Activated naive CD8-positive, alpha-beta T cell treated with anti-CD3 and anti-CD28 coated beads, Interleukin-2, amount 10 ng/mL, durations not matched to agents 7 days and 5 days (primary cell): ENCODE measurements at places on chromosomes 13 and 19.
A peak's percentile ranks its signal among the peaks of the same experiment; 100 is the strongest.

DNA sequence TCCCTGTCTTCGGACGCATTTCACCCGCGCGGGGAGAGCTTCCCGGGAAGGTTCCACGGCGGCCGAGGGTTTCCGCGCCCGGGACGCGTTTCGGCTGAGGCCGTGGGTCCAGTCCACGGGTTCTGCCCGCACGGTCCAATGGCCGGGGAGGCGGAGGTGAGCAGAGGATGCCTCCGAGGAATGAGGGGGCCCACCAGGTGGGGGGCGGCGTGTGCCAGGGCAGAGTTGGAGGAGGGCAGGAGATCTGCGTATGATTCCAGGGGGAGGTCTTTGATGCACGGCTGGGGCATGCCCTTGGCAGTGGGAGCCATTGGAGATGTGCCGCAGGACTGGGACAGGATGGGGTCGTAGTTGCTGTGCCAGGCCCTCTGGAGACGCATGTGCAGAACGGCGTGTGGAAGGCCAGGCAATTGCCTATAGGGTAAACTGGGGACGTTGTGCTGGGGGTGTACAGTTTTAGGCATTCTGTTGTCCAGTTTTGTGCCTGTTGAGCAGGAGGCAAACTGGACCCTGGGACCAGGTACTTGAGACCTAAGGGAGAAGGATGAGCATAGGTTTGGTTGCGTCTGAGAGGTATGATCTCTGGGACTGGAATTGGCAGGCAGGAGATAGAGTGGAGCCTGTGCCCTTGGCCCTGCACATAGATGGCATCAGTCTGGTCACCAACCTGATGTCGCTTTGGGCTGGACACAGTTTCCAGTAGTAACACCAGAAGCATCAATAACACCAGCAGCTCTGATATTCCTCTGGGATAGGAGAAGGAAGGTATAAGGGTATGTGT is 751 bp downstream of the ZNF584 start:
- peak; percentile 53 for DNase-seq

- DNase-seq: no peak
Measured at GRCh38 chr13:47718556-47718955, 282.5 kb downstream of the SUCLA2 start.

GRCh38 chr13:27281420-27281819 is 10.8 kb downstream of the RASL11A start:
- no peak for DNase-seq

DNA sequence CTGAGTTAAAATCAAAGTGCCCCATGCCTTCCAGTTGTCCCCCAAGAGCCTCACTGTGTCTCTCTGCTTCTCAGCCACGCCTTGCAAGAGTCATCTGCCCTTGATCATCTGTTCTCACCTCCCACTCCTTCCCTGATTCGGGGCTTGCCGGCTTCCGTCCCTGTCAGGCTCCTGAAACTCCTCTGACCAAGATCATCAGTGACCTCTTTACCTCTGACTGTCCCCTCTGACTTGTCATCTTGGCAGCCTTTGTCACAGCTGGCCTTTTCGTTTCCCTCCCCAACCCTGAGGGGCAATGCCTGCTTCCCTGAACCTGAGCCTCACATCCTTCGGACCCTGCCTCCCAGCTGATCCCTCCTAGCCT is 66.3 kb downstream of the MAP4K1 start:
- DNase-seq: no peak

- no peak for DNase-seq
Measured at GRCh38 chr13:51832471-51833152, 12.4 kb downstream of the TMEM272 start.

DNA sequence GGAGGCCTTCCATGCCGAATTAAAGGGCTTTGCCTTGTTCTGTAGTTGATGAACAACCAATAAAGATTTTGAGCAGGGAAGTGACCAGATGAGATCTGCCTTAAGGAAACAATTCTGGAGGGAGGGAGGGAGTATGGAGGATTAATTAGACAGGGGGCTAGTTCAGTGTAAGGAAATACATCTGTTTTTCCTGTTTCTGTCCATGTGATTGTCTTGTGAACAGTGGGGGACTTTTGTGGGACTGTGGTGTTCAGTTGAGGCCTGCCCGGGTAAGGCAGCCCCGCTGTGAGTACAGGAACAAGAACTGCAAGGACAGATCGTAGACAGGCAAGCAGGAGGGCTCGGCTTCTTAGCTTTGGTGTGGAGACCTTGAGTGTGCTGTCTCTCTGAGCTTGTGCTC is 59.0 kb downstream of the DGKH start:
- DNase-seq: no peak

DNA sequence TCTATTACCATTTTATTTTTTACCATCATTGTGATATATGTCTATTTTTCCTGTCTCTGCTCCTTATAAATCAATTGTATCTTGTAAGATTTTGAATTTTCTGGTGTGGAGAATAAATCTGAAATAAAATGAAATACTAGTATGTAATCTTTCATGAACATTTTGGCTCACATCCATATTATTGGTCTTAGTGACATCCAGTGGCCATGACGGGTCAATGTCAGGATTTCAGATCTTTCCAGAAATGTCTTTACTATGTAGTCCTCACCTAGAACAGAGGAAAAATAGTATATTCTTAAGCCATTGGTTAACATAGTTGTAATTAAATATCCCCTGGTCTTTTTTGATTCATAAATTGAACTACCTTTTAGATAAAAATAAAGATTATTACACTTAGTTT is 109.8 kb upstream of the GPC6 start:
- no peak for DNase-seq

- peak; percentile 89 for DNase-seq
Measured at GRCh38 chr19:58439576-58440554, at the start of gene ZNF132. Gene ZNF132, minus strand, starts transcription at chr19:58440153. Its CDS starts 332 bp downstream, at chr19:58439821.

DNA sequence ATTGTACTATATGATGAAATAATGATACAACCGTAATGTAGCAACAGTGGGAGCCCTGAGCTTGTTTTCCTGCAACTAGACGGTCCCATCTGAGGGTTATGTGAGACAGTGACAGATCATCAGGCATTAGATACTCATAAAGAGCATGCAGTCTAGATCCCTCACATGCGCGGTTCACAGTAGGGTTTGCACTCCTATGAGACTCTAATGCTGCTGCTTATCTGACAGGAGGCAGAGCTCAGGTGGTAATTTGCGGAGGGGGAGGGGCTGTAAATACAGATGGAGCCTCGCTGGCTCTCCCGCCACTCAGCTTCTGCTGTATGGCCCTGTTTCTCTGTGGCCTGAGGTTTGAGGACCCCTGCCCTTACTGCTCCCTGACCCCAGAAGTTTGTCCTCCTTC is 13.7 kb downstream of the EPHX3 start:
- no peak for DNase-seq

DNA sequence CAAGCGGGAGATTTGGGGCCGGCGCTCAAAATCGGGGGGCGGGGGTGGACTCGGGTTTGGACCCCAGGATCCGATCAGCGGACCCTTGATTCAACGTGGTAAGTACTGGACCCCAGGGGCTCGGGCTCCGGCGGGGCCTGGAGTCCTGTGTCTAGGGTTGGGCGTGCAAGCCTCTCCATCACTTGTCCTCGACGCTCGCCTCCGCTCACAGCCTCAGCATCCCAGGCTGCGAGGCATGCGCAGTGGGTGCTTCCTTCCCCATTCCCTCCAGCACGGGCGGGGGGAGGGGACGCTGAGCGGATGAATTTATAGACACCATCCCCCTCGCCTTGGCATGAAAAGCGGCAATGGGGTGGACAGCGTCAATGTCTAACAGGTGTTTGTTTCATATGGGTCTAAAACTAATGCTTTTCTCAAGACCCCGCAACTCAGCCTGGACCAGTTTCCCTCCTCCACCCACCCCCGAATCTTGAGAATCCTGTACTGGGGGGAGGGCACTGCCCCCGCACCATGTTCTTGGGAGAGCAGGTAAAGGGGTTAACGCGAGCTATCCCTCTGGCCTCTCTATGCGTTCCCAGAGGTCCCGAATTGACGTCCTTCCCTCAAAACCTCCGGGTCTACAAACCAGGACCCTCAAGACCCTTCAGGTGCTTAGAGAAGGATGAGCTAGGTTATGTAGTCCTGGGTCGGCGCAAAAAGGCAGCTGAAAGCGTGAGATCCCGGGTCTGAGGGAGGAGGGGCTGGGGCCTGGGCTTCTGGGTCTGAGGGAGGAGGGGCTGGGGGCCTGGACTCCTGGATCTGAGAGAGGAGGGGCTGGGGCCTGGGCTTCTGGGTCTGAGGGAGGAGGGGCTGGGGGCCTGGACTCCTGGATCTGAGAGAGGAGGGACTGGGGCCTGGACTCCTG is 579 bp downstream of the CPT1C start:
- no peak for DNase-seq

GRCh38 chr13:72166102-72166650 is 299.2 kb upstream of the DACH1 start:
- DNase-seq: no peak
